ENCODE measurements at places on chromosomes 4 and X. TPM values are rescaled to one million over a fixed set of nuclear protein-coding genes. Genes with fewer than 3 reads are reported as not detected.

- peaks cover 6% of the 10 kb centered on the region for H3K4me1 ChIP-seq
- H3K27me3 ChIP-seq = no peaks in the 10 kb centered on the region
- no peaks in the 10 kb centered on the region for H3K36me3 ChIP-seq
- DNase-seq = no peak
These were observed 52.8 kb downstream of the PDLIM5 start for GRCh38 chr4:94504545-94504944.

The PTPN13 gene
- 0.26 TPM for total RNA-seq

GRCh38 chr4:121209171-121209570, 45.0 kb upstream of the TNIP3 start:
- peaks cover 3% of the 10 kb centered on the region for H3K4me1 ChIP-seq
- peaks cover 4% of the 10 kb centered on the region for H3K27me3 ChIP-seq
- DNase-seq = no peak
- peaks cover 8% of the 10 kb centered on the region for H3K36me3 ChIP-seq

The SYP gene
- 5.3 TPM for total RNA-seq

GRCh38 chr4:121760205-121760604, 4.8 kb downstream of the SMIM43 start:
- DNase-seq = no peak
- no peak overlapping the region for H3K4me3 ChIP-seq
- no peak overlapping the region for H3K27ac ChIP-seq

The OPRPN gene
- not detected for total RNA-seq

The ANTXR2 gene
- 10.6 TPM for total RNA-seq

The L1CAM gene
- 1.3 TPM for total RNA-seq

The NCAPG gene
- total RNA-seq = 46.3 TPM

The GPC4 gene
- 0.05 TPM for total RNA-seq
